Right forelimb (tissue), 1 donor: ENCODE measurements at places on chromosomes 5 and 9.
A peak's percentile ranks its signal among the peaks of the same experiment; 100 is the strongest.

GRCh38 chr9:4220346-4220745 lies 79.5 kb downstream of the GLIS3 start:
- DNase-seq: no peak

- DNase-seq: no peak
These were observed 9.0 kb downstream of the FXN start for GRCh38 chr9:69044240-69045219.

- DNase-seq: no peak
These were observed 179.4 kb downstream of the KDM4C start for GRCh38 chr9:6937209-6937608.

DNA sequence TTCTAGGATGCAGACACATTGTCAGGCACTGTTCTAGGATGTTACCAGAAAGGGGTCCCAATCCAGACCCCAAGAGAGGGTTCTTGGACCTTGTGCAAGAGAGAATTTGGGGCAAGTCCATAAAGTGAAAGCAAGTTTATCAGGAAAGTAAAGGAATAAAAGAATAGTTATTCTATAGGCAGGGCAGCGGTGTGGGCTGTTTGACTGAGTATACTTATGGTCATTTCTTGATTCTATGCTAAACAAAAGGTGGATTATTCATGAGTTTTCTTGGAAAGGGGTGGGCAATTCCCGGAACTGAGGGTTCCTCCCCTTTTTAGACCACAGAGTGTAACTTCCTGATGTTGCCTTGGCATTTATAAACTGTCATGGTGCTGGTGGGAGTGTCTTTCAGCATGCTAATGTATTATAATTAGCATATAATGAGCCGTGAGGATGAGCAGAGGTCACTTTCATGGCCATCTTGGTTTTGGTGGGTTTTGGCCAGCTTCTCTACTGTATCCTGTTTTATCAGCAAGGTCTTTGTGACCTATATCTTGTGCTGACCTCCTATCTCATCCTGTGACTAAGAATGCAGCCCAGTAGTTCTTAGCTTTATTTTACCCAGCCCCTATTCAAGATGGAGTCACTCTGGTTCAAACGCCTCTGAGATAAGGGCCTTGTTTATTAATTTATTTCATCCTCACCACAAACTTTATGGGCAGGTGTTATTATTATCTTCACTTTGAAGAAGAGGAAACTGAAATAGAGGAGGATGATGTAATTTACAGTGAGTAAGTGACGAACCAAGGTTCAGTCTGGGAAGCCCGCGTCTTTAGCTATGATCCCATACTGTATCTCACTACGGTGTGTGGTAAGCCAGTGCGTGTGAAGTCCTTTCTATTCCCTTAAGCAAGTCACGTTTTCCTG lies 186.0 kb upstream of the KLF4 start:
- no peak for DNase-seq

- DNase-seq: no peak
These were observed 321.4 kb downstream of the GADD45G start for GRCh38 chr9:89926167-89926566.

DNA sequence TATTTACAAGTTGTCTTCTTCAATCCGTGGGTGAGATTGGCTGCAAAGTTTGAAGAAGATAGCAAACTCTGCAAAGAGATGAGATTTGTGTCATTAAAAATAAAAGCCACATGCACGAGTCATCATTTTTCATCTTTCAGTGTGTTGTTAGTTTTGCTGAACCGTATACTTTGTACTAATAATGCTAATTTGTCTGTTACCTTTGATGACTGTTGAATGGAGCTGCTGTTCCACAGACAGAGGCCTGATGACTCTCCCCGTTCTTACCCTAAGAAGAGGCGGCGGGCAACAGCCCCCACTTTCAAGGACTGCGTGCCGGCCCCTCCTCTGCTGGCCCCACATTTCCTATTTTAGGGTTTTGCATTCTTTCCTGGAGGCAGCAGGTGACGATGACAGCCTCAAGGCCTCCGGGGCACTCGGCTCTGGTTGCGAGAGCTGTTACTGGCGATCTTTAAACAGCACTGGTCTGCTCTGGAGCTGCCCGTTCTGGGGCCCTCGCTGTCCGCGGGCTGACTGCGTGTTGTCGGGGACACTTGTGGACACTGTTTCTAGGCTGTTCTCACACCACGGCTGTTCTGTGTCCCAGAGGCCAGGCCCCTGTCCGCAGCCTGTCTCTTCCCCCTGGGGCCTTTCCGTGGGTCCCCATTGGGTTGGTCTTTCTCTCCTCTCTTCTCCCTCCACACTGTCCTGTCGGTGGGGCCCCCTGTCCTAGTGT lies 35.1 kb downstream of the NDUFS6 start:
- DNase-seq: peak; percentile 43

DNA sequence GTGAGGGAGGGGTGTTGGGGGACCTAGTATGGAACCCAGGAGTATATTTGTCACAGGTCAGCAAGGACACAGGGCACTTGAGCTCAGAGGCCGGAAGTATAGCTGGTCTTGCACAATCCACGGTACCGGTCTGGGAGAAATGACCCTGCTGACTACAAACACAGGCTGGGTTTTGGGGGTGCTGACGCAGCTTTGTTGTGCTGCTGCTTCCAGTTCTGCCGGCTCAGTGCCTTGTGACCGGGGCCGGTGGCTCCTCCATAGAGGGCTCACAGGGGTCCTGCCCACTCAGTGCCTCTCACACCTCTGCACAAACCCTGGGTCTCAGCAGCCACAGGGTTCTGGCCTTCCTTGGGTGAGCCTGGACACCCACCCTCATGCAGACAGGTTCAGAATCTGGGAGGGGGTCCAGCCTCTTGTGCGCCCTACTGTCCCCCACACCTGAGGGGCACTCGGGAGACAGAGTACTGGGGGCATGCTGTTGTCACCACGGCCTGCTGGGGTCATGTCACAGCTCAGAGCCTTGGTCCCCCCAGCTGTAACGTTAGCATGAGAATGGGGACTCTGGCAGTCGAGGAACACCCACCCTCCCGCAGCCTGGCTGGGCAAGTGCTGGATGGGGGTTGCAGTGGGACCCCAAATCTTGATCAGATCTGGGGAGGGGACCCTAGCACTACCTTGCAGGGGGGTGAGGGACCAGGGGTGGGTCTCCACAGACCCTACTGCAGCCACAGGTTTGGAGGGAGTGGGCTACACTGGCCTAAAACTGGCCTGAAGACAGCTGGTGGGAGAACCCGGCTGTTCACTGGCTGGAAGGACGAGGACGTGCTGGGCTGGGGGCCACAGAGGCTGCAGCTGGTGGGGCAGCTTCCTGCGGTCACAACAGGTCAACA lies 17.7 kb downstream of the NINJ1 start:
- peak; percentile 50 for DNase-seq

GRCh38 chr5:160071516-160071915 lies 47.7 kb downstream of the PWWP2A start:
- no peak for DNase-seq

DNA sequence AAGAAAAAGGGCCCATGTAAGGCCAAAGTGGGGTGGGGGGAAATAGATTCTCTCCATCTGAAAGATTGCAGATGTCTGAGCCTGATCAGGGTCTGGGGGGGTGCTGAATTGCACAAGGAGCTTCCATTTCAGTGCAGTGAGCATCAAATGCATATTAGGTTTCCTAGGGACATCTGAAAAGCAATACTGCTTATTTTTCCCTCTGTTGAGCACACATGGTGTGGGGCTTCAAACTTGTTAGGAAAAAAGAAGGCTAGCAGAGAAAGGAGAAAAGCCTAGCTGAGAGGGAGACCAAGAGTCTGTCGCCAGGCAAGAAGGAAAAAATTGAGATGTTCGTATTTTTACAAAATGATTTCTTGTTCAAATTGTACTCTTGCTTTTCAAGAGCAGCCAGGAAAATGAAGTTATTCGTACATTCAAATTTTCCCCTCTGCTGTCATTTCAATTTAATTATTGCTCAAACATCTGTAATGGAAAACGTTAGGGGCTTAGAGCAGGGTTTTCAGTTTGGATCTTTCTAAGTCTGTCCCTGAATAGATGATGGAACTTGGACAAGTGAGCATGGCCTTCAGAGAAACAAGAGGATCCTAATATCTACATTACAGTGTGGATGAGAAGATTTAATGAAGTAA lies 191.9 kb upstream of the GAS1 start:
- DNase-seq: no peak

GRCh38 chr9:117232281-117232680 lies 182.6 kb downstream of the ASTN2 start:
- no peak for DNase-seq

- DNase-seq: no peak
These were observed 584.7 kb downstream of the EBF1 start for GRCh38 chr5:158514986-158515359.

- DNase-seq: no peak
These were observed 1.0 kb downstream of the AQP3 start for GRCh38 chr9:33446240-33446945.

DNA sequence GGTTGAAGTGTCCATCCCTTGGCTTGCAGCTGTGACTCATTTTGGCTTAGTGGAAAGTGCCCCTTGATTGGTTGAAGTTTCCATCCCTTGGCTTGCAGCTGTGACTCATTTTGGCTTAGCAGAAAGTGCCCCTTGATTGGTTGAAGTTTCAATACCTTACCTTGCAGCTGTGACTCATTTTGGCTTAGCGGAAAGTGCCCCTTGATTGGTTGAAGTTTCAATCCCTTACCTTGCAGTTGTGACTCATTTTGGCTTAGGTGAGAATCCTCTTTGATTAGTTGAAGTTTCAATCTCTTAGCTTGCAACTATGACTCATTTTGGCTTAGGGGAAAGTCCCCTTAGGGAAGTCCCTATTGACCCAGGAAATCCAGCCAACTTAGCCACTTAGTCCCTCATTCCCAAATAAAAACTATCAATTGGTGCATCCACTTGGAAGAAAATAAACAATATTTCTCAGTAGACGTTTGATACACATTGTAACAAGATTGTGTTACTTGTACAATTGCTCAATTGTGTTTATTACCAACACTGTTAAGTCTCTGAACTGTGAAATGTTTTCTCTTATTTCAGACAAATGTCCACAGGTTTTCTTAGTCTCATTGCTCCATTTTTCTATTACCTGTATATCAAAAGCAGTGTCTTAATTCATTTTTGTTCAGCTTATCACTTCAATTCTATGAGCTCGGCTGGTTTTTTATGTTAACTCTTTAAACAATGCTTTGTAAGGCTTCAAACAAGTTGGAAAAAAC lies 2308.8 kb upstream of the ACO1 start:
- no peak for DNase-seq

DNA sequence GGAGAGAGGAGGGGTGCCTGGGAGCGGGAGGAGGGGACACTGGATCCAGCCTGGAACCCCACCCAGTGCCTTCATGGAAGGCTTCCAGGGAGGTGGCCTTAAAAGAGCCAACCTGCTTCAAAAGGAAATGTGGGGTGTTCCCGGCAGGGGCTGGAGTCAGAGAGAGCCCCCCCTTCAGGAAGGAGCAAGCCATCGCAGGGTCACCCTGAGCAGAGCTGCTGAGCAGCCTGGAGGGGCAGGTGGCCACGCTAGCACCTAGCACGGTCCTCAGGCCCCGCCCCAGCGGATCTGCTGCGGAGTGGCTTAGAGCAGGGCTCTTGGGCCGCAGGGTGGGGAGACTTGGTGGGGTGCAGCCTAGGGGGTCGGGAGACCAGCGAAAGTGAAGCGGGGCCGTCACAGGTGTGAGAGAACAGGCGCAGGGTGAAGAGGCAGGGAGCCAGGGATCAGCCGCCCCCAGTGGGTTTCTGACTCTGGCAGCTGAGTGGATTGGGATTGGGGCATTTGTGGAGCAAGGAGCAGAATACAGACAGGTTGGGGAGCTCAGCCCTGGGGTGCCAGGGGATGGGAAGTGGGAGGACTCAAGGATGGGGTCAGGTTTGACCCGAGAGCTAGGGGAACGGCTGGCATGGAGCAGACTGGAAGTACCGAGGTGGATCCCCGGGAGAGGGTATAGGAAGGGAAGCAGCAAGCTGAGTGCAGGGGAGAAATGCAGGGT lies 1.5 kb downstream of the LCN2 start:
- no peak for DNase-seq

DNA sequence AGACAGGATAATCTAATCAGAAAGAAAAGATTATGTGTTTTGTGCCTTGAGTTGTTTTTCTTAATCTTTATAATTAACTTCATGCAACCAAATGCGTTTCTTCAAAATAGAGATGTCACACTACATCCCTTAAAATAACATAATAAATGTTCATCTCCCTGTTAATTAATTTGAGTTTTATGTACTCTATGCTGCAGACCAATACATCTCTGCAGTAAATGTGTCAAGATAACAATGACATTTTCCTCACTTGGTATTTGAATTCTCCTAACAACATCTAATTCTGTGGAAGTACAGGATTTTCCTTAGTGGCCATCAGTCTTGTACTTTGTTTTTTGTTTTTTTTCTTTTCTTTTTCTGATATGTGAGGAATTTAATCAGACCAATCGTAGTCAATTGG lies 279.2 kb upstream of the TYRP1 start:
- no peak for DNase-seq

GRCh38 chr5:151388960-151389359 lies 41.6 kb upstream of the SLC36A2 start:
- no peak for DNase-seq

- no peak for DNase-seq
These were observed 26.0 kb upstream of the STXBP1 start for GRCh38 chr9:127586096-127586495.

DNA sequence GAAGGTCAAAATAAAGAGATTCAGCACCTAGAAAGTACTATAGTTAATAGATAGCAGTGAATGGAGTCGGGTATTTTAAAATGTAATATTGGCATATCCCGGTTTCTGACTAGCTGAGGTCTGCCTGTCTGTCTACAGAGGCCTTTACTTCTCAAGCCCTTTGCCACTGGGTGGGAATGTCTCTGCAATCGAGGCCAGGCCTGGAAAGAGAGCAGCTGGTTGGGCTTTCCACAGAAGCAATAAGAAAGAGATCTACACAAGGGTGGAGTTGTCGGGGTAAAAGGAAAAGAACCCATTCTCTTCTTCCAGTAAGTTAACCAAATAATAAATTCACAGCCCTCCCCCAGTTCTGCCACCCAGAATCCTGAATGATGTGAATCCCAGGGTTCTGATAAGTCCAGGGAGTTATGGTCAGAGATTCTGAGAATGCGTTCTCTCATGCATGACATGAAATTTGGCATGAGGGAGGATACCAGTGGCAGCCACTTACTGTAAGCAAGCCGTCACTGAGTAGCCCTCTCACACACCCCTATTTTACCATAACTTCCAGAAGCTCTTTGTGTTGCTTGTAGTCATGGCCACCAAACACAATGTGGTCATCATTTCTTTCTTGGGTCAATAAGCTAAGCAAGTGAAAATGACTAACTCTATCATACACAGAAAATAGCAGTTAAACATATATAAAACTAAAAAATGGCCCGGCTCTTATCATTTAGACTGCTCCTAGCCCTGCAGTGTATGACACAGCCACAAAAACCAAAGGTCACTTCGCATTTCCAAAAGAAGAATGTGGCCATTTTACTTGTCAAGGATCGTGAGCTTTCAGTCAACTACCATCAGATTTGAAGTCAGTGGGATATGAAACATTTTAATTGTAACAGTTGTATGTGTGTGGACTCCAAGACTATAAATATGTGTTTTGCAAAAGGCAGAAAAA lies 185.0 kb downstream of the GLIS3 start:
- DNase-seq: no peak

DNA sequence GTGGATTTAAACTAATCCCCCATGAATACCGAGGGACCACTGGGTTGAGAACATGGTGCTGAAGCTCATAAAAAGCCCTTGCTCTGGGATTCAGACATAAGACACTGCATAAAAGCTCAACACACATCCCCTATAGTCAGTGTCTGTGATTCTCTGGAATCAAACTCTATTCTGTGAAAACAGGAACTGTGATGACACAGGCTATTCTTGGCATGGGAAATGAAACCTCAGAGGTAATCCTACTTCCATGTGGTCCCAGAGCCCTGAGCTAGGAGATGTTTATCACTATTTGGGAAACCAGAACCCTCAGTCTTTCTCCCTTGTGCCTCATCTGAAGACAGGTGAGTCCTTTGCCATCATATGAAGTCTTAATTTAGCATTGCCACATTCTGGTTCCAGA lies 135.4 kb upstream of the PRSS3 start:
- DNase-seq: no peak

GRCh38 chr5:64952951-64953673 lies 184.4 kb downstream of the CWC27 start:
- no peak for DNase-seq
